AG08395 (cell line): ENCODE measurements at places on chromosomes 2 and 18.

DNA sequence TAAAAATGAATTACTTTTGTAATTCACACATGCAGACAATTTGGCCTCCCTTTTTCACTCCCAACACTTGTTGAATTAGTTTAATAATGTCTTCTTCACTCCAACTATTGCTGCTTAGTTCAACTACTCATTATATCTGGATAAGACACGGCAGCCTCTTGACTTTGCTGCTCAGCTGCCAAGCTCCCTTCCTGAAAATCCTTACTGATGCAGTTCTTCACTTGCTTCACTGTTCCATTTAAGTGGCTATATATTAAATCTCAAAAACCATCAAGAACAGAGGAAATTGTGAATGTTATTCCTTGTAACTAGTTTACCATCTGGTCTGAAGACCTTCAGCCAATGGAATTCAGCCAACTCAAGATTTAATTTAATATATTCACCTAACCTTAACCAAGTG lies 127.1 kb downstream of the NCOA1 start:
- no peak for DNase-seq

DNA sequence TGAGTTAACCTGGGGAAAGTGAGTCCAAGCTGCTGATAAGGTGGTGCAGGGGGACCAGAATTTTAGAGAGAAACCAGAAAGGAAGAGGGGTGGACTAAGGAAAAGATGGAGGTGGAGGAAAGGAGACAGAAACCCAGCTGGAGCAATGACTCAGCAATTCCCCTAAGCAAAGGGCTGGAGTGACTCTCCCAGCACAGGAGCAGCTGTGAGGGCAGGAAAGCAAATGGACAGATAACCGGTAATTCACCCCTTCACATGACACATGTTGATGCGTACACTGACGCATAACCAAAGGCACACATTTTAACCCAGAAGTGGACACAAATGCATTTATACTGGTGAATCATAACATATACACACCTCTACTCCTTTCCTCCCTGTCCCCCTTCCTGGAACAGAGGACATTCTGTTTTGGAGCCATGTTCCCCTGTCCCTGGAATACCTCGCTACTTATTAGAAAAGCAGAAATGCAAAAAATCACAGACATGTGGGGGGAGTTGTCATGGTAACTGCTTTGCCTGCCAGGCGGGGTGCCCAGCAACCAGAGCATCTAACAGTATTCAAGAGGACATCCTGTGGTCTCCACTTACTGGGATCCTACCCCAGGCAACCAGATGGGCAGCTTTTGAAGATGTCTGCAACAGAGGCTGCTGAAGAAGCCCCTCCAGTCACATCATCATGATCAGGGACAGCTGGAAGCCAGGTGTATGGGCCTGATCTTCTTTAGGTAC lies 4.7 kb downstream of the CDK5R2 start:
- peak; percentile 31 for DNase-seq

GRCh38 chr2:29519338-29519925 lies 402.0 kb downstream of the ALK start:
- DNase-seq = peak; percentile 74

DNA sequence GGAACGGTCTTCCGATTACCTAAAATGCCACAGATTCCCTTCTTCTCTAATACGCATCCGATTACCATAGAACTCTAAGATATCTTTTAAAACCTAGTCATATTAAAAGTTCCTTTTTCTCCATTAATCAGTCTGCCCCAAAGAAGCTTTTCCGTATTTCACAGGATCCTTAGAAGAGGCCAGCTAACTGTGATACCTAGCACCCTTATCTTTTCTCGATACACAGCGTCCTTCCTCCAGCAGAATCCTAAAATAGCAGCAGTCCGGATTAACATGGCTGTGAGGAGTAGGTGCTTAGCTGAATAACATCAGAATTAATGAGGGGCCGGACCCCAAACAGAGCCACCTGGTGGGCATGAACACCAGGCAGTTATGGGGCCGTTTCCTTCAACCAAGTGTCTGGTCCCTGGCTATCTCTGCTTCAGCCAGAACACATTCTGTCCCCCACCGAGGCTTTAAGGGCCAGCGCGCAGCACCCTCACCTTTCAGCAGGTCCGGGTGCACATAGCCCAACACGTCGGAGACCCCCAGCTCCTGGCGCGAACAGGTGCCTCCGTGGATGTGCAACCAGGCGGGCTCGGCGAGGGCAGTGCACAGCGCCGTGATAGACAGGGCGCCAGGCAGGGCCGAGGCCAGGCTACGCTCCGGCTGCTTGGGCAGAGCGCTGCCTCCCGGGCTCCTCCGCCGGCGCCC lies 995 bp downstream of the TMEM127 start:
- peak; percentile 36 for DNase-seq

DNA sequence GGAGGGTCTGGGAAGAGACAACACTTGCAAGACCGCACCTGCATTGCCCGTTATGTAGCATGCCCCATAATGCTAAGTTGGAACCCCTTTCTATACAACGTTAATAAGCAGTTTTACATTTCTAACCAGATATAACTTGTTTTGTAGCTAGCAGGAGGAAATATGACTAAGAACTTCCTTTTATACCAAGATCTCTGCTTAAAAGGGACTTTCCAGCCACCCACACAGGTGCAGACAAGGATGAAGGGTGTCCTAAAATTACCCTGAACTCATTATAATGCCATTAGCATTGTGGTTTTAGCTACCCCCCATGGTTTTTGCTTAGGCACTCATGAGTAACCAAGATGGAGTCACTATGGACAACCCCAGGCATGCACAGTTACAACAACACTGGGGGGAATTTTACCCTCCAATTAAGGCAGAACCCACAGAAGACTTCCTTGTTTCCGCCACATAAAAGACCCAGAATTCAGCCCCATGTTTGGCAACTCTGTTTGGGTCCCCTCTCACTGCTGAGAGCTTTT lies 362.8 kb downstream of the CBLN2 start:
- no peak for DNase-seq

GRCh38 chr2:74464406-74464805 lies 776 bp downstream of the MOGS start:
- DNase-seq = no peak

GRCh38 chr2:12211326-12212175 lies 465.1 kb downstream of the LPIN1 start:
- DNase-seq = no peak

DNA sequence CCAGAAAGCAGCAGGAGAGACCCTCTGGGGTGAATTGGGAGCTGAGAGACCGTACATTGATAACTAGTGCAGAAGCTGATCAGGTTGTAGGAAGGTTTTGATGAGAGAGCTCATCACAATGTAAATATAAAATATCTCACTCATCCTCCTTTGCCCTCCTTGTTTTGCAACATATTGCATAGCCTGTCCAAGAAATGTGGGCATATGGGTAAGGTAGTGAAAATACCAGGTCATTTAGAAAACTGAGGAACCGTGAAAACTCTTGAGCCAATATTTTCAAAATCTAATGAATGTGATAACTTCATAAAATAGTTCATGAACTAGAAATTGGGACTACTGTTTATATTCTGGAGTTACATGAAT lies 31.4 kb downstream of the C18orf54 start:
- no peak for DNase-seq
